ENCODE measurements at places on chromosomes 3 and 15. TPM values are rescaled to one million over a fixed set of nuclear protein-coding genes. Genes with fewer than 3 reads are reported as not detected.

Gene CYP19A1
- not detected for total RNA-seq

Gene PP2D1
- total RNA-seq = not detected

DNA sequence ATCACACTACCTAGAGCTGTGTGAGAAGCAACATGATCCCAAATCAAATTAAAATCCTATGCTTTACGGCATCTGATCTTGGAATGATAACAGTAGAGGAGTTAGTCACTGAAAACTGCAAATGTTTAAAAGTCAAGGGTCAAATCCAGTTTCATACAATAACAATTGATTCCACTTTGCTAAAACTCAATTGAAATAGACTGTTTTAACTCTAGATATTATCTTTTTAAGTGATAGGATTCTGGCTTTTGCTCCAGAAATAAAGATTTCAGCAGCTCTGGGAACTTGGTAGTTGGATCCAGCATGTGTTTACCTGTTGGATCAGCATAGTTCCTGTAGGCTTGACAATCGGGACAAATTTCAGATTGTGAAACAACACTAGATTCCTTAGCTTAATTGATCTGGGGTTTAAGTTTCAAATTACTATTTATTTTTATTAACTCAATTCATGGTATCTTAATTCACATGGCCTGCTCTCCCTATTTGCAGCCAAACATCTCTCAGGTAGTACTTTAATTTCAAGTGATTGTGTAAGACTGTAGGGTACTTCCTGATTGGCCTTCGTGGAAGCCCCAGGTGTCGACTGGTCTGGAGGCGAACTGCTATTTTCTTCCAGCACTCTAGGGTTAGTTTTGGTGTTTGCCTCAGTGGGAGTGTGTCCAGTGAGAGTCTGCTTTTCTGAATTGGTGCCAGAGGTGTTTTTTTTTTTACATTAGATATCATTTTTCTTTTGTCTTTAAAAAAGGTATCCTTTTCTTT lies 16.6 kb downstream of the NFKBIZ start:
- DNase-seq = no peak

GRCh38 chr15:94480289-94480834 lies 249.0 kb downstream of the MCTP2 start:
- no peak for DNase-seq

- DNase-seq = no peak
These were observed 7.1 kb downstream of the CELSR3 start for GRCh38 chr3:48655606-48656005.

Gene SH2D7
- total RNA-seq = not detected

- DNase-seq = no peak
These were observed 74.5 kb downstream of the FOXP1 start for GRCh38 chr3:71509066-71509465.

Gene ANXA2
- 95.1 TPM for total RNA-seq

Gene GOLGA8M
- 33.1 TPM for total RNA-seq

Gene WDR93
- total RNA-seq = not detected
